ENCODE measurements at places on chromosomes 2 and 18.

GRCh38 chr2:206614811-206615210, 27.5 kb upstream of the FAM237A start:
- peak; percentile 67 for DNase-seq

GRCh38 chr18:67665266-67665665, 148.7 kb upstream of the DSEL start:
- peak; percentile 2 for DNase-seq

- no peak for DNase-seq
Observed at GRCh38 chr18:23746851-23747250, 57.6 kb downstream of the LAMA3 start.

GRCh38 chr18:45775241-45775676, 50.2 kb upstream of the SIGLEC15 start:
- DNase-seq: no peak

DNA sequence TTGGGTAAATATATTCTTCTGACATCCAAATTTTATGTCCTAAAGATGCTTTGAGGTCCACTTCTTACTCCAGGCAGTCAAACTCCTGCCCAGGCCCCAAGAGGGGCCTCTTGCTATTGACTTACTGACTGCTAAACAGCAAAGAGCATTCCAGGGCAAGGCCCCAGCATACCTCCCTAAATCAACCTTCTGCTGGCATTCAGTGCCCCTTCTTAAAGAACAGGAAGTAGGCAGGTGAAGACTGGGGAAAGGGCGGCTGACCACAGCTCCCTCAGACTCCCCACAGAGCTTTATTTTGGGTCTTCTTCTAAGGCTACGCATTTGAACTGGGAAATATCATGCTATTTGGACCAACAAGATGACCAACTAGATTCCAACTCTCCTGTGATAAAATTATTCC, 68.9 kb downstream of the USP40 start:
- DNase-seq: no peak

DNA sequence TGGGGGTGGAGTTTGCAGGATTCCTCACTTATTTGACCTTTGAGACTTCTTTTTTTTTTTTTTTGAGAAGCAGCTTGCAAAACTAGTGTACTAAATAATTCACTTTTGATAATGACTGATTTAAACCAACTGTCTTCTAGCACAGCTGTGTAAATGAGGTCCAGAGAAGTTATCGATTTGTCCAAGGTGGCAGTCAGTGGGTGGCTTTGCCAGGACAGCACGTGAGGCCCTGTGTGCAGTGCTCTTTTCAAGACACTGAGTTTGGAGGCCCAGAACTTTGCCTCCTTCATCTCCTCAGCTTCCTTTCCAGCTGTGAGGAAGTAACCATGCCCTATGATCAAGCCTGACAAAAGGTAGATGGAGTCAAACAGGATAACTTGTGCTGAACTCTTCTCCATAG, 92.9 kb upstream of the LCLAT1 start:
- no peak for DNase-seq

GRCh38 chr18:26309281-26309680, 83.0 kb downstream of the TAF4B start:
- no peak for DNase-seq

DNA sequence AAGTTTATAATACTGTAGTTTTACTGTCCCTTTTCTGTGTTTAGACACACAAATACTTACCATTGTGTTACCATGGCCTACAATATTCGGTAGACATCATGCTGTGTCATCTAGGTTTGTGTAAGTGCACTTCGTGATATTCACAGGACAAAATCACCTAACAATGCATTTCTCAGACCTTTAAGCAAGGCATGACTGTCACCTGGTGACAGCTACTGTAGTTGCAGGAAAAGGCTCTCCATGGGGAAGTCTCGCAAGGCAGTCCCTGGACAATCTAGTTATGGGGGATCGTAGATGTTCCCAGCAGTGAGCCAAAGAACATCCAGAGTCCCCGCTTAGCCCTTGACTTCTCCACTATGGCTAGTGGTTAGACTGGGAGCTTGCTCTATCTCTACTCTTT, 73.1 kb downstream of the EIF2AK3 start:
- DNase-seq: no peak

- no peak for DNase-seq
Observed at GRCh38 chr2:240494194-240494793, 58.8 kb downstream of the GPC1 start.

GRCh38 chr2:44572196-44572900, 210.6 kb downstream of the CAMKMT start:
- DNase-seq: no peak

DNA sequence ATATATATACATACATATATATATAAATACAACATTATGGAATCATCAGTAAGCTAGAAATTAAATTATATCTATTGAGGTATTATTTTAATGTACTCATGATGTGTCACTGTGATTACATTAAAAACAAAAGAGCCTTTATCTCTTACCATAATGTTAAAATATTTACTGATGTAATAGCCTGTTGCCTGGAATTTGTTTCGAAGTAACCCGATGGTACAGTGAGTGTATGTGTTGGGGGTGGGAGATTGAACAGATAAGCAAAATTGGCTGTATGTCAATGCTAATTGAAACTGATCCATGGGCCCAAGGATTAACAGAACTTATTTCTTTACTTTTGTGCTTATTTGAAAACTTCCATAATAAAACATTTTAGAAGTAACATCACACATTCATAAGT, 1473.2 kb downstream of the LRP1B start:
- no peak for DNase-seq

DNA sequence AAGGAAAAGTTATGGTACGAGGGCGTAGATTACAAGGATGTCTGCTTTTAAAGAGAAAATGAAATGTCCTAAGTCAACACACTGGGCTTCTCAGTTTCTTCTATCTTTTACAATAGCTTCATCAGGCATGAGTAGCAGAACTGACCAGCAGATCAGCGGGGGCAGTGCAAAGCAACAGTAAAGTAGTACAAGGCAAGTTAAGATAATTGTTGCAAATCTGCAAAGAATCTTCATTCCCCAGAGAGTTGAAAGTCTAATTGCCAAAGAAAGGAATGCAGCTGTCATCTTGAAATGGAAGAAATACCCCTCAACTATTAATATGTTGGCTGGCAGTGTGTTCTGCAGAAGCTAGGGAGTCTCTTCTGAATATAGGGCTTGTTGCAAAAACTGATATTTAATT, 60.2 kb upstream of the SLC39A10 start:
- DNase-seq: no peak

DNA sequence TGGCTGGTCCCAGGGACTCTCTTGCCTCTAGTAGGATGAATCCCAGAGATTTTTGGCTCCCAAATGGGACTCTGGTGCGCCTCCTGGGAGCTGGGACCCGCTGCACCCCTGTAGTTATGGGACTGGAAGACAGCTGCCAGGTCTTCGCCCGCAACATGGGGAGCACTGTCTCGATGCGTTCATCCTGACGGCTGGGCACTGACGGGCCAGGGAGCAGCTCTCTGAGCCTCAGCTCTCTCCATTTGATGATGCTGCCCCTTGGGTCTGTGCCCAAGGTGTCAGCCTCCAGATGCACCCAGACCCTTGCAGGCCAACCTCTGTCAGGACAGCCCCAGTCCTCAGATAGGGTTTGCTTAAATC, 9.3 kb upstream of the ARMC9 start:
- DNase-seq: no peak

DNA sequence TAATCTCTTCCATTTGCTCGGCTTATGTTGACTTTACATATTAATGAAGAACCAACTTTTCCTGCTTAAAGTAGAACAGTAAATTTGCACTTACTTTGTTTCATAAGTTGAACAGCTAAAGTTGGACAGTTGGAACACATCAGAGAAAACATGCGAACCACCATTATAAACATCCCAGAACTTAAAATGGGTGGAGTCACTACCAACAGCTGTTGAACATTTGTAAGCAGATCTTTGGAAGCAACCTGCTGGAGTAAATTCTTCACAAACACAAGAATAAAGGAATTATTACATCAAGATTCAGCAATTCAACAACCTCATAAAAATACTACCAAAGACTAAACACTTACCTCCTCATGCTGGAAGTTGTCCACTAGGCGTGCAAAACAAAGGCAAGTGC, 96.4 kb upstream of the DNER start:
- no peak for DNase-seq

DNA sequence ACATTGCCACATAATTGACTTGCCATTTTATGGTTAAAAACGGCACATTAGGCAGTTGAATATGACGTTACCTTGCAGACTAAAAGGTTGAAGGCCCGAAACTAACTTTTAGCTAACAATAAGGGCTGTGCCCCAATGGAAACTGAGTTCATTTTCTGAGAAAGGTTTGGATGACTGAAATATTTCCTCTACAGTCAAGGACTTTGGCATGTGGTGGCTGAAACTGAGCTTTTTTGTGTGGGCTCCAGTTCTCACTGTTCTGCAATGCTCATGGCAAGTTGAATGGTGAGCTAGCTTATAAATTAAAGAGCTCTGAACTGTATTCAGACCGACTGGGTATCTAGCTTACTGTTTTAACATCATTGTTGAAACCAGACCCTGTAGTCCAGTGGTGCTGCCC, 23.8 kb upstream of the TXNDC2 start:
- no peak for DNase-seq

DNA sequence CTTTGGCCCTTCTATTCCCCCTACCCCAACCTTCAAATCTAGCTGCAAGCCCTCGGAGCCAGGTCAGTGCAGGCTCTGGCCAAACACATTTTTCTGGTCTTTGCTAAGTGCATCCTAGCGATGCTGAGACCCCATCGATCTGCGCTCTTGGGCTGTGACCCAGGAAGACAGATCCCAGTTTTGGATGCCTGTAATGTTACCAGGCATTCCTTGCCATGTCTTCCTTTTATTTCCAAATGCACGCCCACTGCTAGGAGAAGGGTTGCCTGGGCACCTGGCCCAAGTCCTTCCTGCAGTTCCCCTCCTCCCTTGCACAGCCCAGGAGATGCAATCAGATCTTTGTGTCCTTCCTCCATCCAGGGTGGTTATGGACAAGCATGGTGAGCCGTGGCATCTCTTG, 124.6 kb downstream of the TPGS2 start:
- no peak for DNase-seq

DNA sequence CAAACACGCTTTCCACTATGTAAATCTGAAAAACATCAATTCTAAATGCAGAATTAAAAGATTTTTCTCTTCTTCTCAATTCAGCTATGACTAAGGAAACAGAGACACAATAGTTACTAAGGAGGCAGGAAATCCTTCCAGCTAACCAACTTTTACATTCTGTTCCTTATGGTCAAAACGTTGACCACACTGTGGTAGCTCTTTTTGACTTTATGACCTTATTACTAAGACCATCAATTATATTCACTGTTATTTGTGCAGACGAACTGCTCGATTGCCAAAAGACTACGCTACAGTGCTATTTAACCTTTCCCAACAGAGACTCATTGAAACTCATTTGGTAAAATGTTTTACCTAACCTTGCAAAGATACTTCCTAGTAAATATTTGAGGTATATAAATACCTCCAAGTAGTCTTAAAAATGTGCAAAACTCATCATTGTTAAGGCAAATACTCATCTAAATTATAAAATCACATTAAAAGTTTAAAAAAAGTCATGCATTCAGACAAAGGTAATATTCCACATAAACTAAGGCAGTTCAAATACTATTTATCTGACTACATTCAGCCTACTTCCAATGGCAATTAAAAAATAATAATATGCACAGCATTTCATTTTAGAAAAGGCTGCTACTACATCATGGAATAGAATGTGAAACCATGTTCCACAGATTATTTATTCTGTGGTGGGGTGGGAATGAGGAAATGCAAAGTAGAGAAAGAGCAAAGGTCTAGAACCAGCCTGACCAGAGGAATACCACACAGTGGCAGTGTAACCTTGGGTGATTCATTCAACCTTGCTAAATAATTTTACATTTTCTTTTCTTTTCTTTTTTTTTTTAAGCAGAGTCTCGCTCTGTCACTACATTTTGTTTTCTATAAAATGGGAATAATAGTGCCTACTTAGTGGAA, 139.9 kb downstream of the THADA start:
- no peak for DNase-seq

DNA sequence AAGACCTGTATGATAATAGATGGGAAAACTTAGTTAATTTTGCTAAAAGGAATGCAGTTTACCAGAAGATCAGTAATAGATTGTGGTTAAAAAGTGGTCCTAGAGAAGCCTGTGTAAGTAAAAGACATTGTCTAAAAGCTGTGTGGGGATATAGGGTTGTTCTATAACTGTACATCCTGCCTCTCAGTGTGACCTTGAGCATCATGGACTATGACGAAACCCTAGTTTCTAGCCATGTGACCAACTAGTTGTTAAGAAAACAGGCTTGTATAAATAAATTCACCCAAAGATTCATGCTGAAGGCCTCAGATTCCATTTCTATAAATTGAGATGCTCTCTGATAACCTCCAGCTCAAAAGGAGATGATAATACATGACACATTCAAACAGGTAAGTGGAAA, 160.7 kb downstream of the IKZF2 start:
- DNase-seq: no peak

DNA sequence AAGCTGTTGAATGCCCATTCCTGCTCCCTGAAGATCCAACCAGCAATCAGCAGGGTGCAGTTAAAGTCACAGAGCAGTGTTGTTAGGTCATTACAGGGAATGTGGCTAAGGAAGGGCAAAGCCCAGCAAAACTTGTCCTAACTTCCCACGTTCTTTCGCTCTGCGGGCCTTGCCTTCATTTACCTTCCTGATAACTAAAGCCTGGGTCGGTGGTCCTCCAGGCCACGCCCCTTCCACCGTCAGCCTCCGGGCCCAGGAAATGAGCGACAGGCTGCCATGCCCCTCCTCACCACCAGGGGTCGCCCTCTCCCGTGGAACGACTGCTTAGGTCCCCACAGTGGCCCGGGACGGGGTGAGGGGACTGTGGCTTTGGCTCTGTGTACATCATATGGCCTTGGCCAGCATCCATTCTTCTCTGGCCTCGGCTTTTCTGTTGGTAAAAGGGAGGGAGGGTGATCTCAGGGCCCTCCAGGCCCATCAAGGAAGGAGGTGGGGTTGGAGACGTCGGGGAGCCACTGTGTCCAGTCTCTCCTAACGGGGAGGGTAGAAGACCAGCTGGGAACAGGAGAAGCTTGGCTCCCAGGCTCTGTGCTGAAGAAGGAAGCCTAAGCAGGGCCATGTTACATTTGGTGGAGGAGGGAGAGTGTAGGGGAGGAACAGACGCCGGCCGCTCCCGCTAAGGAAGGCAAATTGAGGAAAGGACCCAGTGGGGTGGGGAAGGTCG, 2.2 kb downstream of the SH2D6 start:
- DNase-seq: peak; percentile 89

GRCh38 chr2:109702250-109702985, 88.3 kb downstream of the SOWAHC start:
- peak; percentile 85 for DNase-seq

DNA sequence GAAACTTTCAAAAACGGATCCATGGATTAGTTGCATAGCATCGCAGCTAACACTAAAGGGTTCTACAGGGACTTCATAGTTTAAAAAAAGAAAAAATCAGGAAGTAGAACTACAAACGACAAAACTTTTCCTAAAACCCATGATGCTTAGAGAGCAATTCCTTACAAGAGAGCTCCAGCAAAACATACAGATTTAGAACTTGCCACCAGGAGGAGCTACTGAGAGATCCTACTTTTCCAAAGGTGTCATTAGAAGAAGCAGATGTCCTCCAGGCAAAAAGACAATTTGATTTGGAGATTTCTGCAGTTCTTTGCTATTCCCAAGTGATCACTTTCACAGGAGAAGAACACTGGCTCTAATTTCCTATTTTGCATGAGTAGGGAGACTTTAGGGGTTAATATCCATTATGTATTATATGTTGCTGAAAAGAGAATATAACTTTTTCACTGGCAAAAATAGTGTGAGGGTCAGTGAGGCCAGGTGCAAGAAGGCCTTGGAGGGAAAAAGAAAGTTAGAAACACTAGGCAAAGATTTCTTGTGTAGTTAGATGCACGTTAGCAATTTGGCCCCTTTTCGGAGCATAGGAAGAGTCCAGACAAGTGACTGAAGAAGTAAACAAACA, 436.2 kb downstream of the SUCLG1 start:
- DNase-seq: peak; percentile 40

- no peak for DNase-seq
Observed at GRCh38 chr2:173215316-173215715, 139.4 kb upstream of the CDCA7 start.

All from urothelium cell line (cell line).